ENCODE measurements at places on chromosomes 12 and 14.

DNA sequence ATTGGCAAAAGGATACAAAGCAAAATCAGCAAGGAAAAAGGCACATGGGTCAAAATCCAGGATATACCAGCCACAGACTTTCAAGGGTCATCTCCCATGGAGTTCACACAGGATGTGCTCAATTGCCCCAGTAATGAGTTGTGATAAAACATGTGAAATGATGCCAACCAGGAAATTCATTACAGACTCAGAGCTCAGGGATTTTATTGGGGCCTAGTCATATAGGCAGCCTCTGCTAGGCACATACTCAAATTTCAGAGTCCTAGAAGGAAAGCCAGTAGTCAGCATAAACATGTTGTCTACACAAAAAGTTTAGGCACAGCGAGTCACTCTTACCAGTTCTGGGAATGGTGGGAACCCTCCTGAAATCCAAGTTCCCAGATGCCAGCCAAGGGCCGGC, 64.4 kb upstream of the OSBPL8 start:
- DNase-seq = peak; percentile 24

DNA sequence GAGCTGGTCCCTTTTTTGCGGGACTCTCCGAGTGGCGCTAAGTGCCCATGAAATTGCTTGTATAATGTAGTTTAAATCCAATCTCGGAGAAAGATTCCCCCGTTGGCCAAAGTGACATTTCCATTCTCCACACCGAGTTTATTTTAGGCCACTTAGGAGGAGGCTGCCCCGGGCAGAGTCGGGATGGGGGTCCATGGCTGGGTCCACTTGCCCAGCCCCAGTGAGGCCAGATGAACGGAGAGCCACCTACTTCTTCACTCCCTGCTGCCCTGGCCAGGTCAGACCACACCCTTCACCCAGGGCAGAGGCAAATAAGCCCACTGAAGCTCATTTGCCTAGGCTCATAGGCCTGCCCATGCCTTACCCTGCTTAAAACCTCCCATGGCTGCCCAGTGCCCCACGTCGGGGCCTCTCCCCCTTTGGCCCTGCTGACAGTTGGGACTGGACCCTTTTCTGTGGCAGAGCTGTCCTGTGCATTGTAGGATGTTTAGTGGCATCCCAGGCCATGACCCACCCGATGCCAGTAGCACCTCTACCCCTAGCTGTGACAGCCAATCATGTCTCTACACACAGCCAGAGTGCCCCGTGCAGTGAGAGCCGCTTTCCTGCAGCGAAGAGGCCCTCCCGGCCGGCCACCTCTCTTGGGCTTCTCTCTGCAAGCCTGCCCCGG, 51.3 kb downstream of the FAM222A start:
- DNase-seq = no peak

DNA sequence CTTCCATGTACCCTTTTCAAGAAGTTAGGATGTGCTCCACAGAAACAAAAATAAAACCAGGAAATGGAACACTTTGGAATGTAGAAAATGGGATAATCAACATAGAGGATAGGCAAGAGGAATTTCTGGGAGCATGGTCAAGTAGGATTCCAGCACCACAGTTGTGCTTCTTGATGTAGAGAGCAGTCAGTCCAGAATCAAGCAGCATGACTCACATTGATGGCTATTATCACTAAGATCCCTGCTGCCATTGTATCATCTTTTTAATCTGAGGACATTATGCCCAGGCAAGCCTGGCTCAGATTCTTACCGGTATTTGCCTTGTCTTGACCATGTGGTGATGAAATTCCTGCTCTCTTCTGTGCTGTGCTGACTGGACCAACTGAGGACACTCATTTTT, 5.7 kb downstream of the ETFRF1 start:
- peak; percentile 49 for DNase-seq

DNA sequence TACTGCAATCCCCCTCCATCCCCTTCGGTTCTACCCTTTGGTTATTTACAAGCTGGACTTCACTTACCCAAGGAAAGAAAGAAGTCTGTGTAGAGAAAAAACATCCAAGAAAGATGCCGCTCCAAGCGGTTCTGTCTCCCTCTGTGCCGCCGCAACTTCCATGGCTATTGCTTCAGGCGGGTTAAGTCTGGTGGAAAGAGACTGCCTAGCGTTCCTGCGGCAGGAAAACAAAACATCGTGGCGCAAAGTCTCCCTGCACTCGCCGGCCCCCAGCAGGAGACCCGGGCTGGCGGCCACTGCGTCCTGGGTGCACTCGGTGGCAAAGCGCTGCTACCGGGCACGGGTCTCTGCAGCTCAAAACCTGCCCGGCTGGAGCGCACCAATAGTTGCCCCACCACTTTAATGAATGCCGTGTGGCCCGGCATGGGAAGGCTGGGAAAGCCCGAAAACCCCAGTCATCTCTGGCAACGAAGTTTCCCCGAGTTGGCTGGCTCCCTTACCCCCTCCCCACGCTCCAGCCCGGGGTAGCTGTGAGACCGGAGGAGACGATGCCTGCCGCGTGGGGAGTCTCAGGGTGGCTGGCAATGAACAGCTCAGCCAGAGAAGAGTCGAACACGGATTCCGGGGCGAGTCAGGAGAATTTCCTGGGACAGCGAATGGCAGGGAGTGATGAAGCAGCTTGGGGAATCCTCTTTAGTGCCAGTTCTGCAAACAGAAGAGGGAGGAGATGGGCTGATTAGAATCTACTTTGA, 3.5 kb upstream of the KCNK10 start:
- no peak for DNase-seq

DNA sequence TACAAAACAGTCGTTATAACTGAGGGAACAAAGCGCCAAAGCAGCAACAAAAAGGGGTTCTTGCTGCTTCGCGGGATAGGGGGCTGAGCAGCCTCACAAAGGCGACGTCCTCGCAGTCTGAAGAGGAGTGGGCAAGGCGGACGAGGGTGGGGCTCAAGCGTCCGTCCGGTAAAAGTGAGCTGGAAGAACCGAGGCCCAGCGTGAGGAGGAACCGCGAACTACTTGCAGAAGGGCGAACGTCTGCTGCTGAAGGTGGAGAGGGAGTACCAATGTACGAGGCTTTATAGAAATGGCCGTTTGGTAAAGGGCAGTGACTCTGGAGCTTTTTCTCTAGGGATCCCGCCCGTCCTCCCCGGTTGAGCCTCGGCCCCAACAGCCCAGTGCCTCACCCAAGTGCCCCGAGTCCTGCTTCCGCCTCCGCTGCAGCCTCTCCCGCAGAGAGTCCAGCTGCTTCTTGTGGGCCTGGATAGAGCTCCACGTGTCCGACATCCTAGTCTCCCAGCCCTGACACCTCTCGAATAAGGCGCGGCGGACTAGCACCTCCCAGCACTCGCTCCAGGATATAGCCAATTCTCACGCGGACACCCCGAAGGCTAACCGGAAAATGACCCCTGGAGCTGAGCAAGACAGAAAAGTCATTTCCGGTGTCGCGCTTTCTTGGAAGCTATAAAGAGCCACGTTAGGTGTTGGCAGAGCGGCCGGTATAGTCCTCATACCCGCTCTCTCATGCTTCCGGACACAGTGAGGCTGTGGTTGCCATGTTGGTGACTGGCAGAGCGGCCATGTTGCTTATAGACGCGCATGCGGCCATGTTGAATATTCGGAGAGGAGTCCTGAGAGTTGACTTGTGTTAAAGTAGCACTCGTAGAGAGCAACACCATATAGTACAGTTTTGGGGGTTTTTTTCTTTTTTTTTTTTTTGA, at the start of gene METTL3:
Gene METTL3 (minus strand): TSS at position 606 of the 923 bp plus-strand sequence. CDS start 117 bp downstream, at position 489.
- DNase-seq = peak; percentile 96

- DNase-seq = no peak
Observed at GRCh38 chr12:5778821-5779220, 166.2 kb downstream of the ANO2 start.

DNA sequence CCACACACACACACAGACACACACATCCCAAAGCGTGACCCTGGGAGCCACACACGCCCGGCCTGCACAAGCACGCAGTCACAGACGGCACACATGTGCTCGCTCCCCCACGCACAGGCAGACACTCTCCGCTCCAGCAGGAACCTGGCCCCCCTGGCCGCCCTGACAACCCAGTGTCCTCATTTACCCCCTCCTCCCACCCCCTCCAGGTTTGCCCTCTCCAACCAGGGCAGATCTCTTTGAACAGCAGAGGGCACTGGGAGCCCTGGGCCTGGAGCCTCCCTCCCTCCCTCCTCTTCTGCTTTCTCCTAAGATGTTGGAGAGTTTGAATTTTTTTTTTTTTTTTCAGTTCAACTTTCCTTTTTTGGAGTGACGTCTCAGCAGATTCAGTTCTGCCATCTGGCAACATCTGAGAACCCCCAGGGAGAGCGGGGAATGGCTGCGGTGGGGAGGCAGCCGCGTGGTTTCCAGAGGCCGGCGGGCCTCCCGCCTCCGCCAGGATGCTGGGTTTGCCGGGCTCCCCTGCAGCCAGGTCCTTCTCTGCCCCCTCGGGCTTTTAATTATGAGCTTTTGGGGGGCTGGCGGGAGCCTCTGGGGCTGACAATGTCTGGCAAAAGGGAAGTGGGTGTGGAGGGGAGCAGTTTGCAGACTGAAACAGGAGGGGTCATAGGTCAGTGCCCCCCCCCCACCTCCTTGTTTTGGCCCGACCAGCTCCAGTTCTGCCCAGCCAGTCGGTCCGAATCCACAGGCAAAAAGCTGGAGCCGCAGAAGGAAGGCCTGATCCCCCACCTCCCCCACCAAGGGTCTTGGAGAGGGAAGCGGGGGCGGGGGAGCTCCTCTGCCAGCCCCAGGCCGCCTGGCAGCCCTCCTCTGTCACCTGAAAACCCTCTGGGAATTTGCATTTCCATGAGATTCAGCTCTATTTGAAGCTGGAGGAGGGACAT, 1.3 kb upstream of the NCOR2 start:
- DNase-seq = peak; percentile 92

DNA sequence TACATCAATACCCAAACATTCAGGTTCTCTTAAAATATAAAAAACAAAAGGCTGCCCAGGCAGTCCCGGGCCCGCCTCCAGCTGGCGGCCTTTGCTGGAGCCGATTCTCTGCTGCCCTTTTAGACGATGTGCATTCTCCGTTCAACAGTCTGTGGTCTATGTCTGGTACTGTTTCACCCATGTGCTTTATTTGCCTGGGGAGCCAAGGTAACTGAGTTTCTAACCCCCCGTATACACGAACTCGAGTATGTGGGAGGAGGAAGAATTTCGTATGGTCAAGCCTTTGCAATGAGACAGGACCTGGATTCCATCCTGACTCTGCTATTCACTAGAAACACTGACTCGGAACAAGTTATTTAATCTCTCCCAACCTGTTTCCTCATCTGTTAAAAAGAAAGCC, 54.1 kb upstream of the GPR68 start:
- DNase-seq = no peak

- no peak for DNase-seq
Observed at GRCh38 chr12:65532764-65533163, 254.3 kb downstream of the MSRB3 start.

DNA sequence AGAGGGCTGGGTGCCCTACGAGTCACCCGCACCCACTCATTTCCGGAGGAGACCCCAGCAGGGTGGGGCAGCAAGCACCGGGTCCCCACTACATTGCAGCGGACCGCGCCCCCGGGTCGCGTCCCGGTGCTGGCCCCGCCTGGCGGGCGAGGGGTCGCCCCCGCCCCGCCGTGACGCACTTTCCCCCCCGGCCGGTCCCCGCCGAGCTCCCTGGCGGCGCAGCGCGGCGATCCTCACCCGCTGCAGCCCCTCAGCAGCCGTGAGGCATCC, 106.1 kb downstream of the PRICKLE1 start:
- peak; percentile 72 for DNase-seq

- DNase-seq = no peak
Observed at GRCh38 chr12:4117386-4118016, 156.1 kb upstream of the CCND2 start.

GRCh38 chr12:46915082-46915481, 89.3 kb upstream of the SLC38A4 start:
- DNase-seq = peak; percentile 80

- no peak for DNase-seq
Observed at GRCh38 chr14:92578511-92578910, 64.9 kb downstream of the RIN3 start.
